ENCODE measurements at places on chromosomes 13 and 19.
A peak's percentile ranks its signal among the peaks of the same experiment; 100 is the strongest.

DNA sequence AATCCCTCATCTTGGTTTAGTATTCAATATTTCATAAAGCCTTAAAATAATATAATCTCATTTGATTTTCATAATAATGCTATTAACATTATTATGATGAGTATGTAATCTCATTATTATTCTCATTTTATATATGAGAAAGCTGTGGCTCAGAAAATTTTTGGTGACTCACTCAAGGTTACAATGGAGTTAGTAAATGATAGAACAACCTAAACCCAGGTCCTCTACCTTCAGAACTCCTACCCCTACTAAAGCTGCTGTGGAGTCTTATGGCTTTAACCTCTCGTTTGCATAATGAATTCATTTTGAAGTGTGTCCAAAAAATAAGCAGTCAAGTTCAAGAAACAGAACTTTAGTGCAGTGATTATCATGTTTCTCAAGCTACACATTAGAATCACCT lies 226.3 kb downstream of the TBC1D4 start:
- DNase-seq, result no peak

DNA sequence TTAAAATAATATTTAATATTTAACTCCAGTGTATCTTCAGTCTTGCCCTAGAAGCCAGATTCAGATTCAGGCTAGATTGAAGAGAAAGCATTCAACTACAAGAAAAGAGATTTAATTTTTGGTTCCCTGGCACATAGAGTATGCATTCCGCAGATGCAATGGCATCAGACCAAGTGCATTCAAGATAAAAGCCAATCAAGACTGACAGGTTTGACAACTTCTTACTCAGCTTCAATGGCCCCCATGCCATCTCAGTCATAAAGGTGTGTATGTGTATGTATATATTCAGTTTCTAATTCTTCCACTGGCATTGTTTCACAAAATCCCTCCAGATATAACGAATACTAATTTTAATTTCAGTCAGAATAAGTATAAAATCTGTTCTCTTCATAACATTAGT lies 650.8 kb upstream of the GPC6 start:
- DNase-seq, result no peak

GRCh38 chr13:30565658-30566057 lies 52.1 kb upstream of the USPL1 start:
- no peak for DNase-seq

DNA sequence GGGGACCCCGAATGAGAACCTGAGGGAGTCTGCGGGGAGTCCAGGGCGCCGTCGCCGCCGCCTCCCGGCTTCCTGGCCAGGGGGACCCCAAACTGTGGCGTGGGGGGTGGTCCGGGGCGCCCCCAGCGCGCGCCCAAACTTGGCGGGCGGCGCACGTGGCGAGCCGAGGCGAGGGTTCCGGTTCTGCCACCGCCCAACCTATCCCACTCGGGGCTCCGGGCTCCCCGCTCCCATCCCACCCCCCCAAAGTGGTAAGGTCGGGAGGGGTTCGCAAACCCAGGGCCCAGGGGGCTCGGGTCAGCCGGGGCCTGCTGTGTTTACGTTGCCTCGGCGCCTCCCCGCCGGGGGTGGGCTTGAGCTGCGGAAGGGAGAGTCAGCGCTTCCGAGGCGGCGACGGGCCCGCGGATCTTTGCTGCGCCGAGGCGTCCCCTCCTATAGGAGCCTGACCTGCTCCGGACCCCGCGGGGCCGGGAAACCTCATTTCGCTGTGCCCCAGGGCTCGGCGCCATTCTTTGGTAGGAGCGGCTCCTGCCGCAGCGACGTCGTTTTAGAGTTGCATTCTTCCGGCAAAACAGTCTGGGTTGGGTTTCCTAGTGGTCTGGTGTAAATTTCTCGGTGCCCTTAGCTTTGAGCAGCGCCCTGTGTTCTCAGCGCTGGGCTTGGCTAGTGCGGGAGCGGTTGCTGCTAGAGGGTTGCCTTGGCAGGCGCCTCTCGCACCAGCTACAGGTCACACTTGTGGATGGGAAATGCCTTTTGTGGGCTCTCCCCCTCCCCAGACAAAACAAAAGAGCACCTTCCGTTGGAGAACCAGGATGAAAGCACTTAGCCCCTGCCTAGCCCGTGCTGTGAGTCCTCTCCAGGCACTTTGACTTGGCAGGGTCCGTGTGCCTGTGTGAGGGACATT lies 1.2 kb downstream of the DAZAP1 start:
- DNase-seq, result peak; percentile 77

- DNase-seq, result no peak
These were observed 954.1 kb downstream of the UQCRFS1 start for GRCh38 chr19:28258829-28259228.

GRCh38 chr13:20161951-20162300 lies 1.1 kb upstream of the GJA3 start:
- DNase-seq, result no peak
